Progenitor cell of endocrine pancreas (in vitro differentiated cells): ENCODE measurements at places on chromosomes 3 and 15.

GRCh38 chr15:61869656-61870055, 190.6 kb downstream of the VPS13C start:
- no peak for DNase-seq

- DNase-seq: no peak
These were observed 155.6 kb upstream of the NR2E3 start for GRCh38 chr15:71654720-71655174.

DNA sequence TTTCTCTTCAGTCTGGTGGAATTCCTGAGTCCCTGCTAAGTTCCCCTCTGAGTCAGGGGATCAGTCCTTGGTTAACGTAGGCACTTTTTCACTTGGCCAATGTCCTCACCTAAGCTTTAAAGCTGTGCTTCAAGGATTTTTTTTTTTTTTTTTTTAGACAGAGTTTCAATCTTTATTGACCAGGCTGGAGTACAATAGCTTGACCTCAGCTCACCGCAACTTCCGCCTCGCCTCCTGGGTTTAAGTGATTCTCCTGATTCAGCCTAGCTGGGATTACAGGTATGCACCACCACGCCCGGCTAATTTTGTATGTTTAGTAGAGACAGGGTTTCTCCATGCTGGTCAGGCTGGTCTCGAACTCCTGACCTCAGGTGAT, 220.3 kb downstream of the STT3B start:
- no peak for DNase-seq

DNA sequence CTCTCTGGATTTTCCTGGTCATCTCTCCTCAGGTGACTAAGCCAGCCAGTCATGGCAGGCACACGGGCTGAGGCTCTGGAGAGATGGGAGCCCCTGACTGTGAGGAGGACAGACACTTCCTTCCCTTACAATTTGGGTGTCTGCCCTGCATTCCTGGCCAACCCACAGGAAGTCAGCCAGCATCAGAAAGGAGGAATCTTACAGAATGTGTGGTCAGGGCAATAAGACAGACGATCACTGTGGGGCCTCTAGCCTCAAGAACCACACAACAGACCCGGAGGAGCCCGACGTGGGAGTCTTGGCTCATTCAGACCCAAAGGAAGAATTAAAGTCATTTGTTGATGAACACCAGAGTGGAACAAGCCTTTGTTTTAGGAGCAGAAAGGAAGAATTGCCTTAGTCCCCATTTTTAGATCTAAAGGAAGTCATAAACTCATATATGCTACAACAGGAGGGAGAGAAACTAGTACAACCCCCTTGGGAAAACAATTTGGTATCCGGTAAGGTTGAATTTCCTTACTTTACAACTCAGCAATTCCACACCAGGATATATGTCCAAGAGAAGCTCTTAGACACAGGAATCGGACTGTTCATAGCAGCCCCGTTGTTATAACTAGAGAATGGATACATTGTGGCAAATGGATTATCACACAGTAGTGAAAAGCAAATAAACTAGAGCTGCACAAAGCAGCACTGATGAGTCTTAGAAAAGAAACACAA, 62.2 kb downstream of the ABTB1 start:
- no peak for DNase-seq

- DNase-seq: peak; percentile 96
These were observed at the start of the genes BTD and HACL1 for GRCh38 chr3:15601399-15602145. Gene BTD (plus strand): TSS chr3:15601745. CDS start chr3:15635440, 33,695 bp downstream. Gene HACL1 (minus strand): TSS chr3:15601569. CDS start chr3:15601463, 106 bp downstream.

GRCh38 chr3:47024932-47025331, 45.5 kb downstream of the NBEAL2 start:
- DNase-seq: no peak

- DNase-seq: no peak
These were observed 466.0 kb upstream of the NR2F2 start for GRCh38 chr15:95864467-95864886.

GRCh38 chr3:17039594-17039993, 154.8 kb downstream of the PLCL2 start:
- DNase-seq: no peak

GRCh38 chr15:45759936-45760335, 125.1 kb downstream of the SQOR start:
- no peak for DNase-seq

GRCh38 chr3:42371776-42372175, 38.6 kb downstream of the LYZL4 start:
- DNase-seq: no peak

- peak; percentile 63 for DNase-seq
These were observed at the start of gene NT5DC2 for GRCh38 chr3:52533623-52534280. Gene NT5DC2 (minus strand): TSS chr3:52533857. CDS start chr3:52533737, 120 bp downstream.
